ENCODE measurements at places on chromosomes 5 and 9. TPM values are rescaled to one million over a fixed set of nuclear protein-coding genes. Genes with fewer than 3 reads are reported as not detected.
A peak's percentile ranks its signal among the peaks of the same experiment; 100 is the strongest.

- DNase-seq = no peak
Observed at GRCh38 chr5:93357686-93358085, 223.3 kb downstream of the NR2F1-AS1 start.

The SOHLH1 gene
- total RNA-seq = not detected

The GALNT12 gene
- 121 TPM for total RNA-seq

The FGF1 gene
- 0.31 TPM for total RNA-seq

DNA sequence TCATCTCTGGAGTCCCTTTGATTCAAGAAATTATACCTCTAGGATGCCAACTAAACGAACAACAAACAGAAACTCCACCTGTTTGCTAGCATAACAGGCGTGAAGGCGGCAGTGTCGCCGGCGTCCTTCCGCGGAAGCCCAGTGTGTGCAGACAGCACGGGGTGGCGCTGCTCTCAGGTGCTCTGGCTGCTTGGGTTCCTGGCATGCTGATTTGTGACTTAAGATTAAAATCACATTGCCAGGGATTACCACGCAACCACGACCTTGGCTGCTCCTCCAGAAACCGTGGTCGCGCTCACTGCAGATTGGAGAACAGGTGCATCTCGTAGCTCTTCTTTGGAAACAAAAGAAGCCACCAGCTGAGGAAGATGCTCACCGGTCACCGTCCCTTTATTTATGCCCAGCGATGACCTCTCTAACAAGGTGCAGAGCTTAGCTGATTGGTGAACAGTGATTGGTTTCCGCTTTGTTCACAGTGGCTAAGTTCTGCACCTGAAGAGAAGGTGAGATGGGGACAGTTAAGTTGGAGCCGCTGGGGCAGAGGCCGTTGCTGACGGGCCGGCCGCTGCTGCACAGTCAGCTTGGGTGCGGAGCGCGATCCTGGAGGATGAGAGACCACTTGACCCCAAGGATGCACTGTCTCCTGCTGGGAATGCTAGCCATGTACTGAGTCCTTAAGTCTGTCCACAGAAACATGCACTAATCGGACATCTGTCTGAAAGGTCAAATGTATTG, 232.3 kb downstream of the FANCC start:
- peak; percentile 29 for DNase-seq

DNA sequence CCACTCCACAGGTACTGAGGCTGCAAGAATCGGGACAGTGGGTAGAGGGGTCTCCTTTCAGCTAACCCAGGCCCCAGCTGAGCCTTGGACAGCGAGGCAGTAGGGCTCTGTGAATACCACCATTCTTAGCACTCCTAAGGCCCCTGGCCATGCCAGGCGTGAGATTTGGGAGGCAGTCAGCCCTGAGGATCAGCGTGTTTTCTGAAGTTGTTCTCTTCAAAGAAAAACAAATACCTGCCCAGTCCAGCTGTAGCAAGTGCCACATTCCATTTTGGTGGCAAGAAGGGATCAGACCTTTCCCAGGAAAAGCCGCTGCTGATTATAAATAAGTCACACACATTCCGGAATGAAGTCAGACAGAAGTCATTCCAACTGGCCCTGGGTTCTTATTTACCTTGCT, 47.8 kb downstream of the RALGPS1 start:
- DNase-seq = no peak

DNA sequence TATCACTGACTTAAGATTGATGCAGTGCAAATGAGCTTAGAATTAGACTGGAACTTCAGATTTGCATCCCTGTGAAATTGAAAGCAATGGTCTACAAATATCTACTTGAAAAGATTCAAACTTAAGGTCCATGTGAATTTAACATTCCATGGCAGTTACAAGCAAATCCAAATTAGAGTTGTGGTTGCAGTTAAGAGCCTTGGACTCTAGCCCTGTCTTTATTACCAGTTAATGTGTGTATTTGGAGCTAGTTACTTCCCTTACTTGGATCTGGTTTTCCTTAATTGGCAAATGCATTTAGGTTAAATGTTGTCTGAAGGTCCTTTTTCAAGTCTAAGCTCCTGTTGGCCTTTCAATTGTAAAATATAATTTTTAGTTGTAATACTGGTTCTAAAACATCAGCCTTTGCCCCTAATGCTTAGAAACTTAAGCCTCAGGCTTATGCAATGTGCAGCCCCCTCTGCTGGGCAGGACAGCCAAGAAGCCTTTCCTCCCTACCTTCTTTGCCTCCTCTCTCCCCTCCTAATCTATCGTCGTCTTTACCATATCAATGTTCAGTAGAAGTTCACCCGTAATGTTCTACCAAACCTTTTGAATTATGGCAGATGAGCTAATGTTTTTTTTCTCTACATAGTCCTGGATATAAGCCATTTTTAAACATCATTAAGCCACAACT, 59.5 kb downstream of the ERMP1 start:
- DNase-seq = no peak

DNA sequence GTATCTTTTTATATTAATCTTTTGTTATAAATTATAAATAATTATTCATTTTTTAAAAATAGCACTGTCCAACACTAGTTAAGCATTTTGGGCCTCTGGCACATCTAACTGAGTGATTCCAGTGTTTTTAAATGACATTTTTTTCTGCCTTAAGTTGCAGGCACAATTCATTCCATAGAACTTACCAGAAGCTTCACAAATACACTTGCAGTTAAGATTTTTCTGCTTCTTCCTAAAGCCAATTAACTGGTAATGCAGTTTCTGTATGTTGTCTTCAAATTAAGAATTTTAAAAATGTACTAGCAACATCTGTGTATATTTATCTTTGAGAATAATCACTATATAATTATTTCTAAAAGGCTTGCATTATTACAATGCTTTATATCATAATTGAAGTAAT, 11.2 kb upstream of the NFIB start:
- DNase-seq = no peak

DNA sequence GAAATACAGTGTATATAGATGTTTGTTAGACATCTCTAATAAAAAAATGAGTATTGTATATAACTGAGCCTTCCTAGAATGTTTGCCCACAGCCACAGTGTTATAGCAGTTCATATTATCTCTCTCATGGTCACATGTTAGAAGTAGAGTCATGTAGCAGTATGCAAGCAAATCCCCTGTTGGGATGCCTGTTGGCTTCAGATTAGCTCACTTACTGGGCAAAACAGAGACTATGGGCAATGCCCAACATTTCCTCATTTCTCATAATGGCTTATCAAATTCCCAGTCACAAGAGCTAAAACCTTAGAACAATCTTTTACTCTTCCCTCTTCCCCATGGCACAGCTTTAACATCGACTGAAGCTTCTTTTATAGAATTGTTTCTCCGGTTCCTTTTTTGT, 27.0 kb upstream of the PDCD1LG2 start:
- DNase-seq = no peak

The IFNA21 gene
- total RNA-seq = not detected

- DNase-seq = no peak
Observed at GRCh38 chr9:82606492-82607382, 456.2 kb downstream of the RASEF start.

DNA sequence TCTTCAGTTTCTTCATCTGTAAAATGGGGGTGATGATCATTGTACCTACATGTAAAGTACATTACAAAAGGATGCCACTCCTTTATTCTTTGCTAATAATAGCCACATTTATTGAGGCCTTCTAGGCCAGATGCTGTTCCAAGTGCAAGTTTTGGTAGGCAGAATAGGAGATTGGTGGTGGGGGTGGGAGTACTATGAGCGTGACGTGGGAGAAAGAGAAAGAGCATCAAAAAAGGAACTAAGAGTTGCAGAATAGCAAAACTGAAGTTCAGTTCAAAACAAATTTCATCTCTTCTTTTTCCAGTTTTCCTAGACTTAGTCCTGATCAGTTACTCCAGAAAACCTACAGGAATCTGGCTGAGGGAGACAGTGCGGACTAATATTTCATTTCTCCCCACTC, 174.1 kb downstream of the SNX18 start:
- DNase-seq = no peak

DNA sequence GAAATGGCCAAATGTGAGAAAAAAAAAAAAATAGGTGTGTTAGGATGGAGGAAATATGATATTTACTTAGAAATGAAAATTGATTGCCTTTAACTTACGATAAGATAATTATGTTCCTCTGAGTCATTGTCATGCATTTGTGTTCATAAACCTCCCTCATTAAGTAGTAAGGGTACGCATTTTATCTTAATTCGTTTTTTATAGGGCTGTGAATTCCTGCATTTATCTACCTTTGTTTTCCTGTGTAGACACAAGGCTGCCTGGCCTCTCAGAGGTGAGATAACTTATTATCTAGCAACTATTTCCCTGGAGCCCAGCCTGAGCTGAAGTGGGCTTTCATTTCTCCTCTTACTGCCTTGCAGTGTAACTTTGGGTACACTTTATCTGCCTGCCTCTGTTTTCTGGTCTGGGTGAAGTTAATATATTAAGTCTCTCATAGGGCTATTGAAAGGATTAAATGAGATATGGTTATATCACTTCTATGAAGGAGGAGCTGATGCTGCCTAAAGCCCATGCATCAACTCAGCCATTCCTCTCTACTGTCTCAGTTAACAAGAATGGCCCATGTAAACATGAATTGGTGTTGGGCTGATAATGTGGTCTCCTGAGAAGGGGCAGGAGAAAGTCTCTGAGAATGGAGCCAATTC, 103.8 kb upstream of the KLF4 start:
- no peak for DNase-seq

GRCh38 chr9:86772635-86772993, 174.7 kb downstream of the GAS1 start:
- DNase-seq = no peak

The ARL15 gene
- 21.2 TPM for total RNA-seq

The BTNL8 gene
- total RNA-seq = 63.5 TPM

The TMEFF1 gene
- 0.38 TPM for total RNA-seq

The LPAR1 gene
- total RNA-seq = 27.5 TPM

GRCh38 chr9:93110311-93110855, 14.4 kb downstream of the CARD19 start:
- no peak for DNase-seq

GRCh38 chr5:113357696-113358476, 76.9 kb downstream of the TSSK1B start:
- no peak for DNase-seq

The TNFSF15 gene
- total RNA-seq = 8.7 TPM

GRCh38 chr9:129331772-129332500, 153.9 kb upstream of the IER5L start:
- no peak for DNase-seq

DNA sequence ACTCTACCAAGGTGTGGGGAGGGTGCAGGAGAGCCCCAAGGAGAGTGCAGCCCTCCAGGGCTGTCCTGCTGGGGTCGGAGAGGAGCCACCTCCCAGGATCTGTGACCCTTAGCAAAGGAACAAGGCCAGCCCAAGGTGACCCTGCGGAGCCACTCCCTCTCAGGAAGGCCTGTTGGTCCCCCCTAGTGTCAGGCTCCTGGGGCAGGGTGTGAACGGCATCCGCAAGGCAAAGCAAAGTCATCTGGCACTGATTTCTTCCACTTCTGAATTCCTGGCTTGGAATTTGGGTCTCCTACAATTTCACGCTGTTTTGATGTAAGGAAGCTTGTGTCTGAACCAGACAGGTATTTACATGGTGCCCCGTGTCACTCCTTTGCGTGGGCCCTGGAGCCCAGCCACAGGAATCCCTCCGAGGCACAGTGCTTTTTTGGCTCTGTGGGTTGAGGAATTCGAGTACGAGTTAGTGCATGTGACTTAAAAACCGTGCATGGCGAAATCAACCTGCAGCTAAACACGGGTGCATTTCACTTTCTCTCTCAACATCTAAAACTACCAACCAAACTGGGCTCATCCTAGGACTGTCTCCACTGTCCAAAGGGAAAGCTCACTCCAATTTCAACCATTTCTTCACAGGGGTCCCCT, 24.5 kb upstream of the GFPT2 start:
- DNase-seq = no peak

- no peak for DNase-seq
Observed at GRCh38 chr9:76667521-76667957, 96.7 kb upstream of the PCA3 start.

GRCh38 chr5:1437226-1437829, 7.9 kb downstream of the SLC6A3 start:
- DNase-seq = peak; percentile 36

- peak; percentile 96 for DNase-seq
Observed at GRCh38 chr9:4604678-4605095, 57.4 kb upstream of the PLPP6 start.

The SLCO6A1 gene
- total RNA-seq = not detected

The PCDHGB4 gene
- 0.65 TPM for total RNA-seq

DNA sequence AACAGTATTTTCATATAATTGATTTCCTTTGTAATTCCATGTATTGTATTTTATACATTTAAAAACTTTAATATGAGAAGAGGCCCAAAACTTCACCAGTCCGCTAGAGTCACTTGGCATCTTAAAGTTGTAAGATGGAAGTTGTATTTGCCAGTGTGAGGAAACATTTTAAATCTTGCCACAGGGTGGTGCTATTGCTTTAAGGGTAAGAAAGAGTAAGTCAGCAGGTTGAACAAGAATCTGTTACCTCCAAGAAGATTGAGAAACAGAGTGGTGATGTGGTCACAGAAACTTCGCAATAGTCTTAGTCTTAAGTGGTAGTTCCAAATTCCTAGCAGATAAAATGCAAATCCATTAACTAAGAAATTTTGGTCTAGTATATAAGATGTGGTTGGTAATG, 39.8 kb upstream of the RANBP6 start:
- DNase-seq = no peak

GRCh38 chr5:73792687-73793320, 166.8 kb downstream of the ARHGEF28 start:
- no peak for DNase-seq

The COL23A1 gene
- total RNA-seq = 2.7 TPM

The TLR4 gene
- 16.1 TPM for total RNA-seq

The GPR150 gene
- total RNA-seq = 0.28 TPM

- no peak for DNase-seq
Observed at GRCh38 chr9:122206118-122207046, 22.4 kb downstream of the LHX6 start.

- no peak for DNase-seq
Observed at GRCh38 chr9:87392086-87392485, 105.6 kb upstream of the DAPK1 start.

DNA sequence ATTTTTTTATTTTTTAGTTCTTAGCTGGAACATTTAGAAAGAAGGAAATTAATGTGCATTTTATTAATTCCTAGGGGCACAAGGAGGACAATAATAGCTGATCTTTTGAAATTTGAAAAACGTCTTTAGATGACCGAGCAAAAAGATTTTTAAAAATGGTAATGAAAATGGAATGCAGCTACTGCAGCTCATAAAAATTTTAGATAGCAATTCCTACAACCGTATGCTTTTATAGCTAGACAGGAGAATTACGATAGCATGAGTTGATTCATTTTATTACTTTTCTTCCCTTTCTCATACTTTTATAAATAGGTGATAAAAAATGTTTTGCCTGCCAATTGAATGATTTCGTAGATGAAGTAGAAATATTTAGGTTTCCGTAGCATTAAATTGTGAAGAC, 13.7 kb upstream of the RUFY1 start:
- DNase-seq = no peak

The ABLIM3 gene
- 4.1 TPM for total RNA-seq

The FGFR4 gene
- total RNA-seq = 28.9 TPM

- no peak for DNase-seq
Observed at GRCh38 chr5:137836298-137836697, 31.4 kb upstream of the MYOT start.

The TIMD4 gene
- total RNA-seq = 0.73 TPM

All from mucosa of descending colon (tissue), 3 donors.